ENCODE measurements at places on chromosomes 2 and 18. TPM values are rescaled to one million over a fixed set of nuclear protein-coding genes. Genes with fewer than 3 reads are reported as not detected.

FEV gene
- not detected for polyA plus RNA-seq

ALPI gene
- 0.10 TPM for polyA plus RNA-seq

SCN9A gene
- polyA plus RNA-seq, result 2.1 TPM

DNA sequence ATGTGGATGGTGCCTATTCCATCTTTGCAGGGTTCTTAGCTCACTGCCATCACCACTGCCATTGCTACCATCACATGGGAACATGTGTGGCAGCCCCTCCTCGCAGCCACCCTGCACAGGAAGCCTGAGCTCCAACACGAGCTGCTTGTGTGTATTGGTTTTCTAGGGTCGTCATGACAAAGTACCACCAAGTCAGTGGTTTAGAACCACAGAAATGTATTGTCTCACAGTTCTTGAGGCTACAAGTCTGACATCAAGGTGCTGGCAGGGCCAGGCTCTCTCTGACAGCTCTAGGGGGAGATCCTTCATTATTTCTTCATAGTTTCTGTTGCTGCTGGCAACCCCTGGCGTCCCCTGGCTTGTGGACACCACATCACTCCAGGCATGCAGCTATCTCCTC, 10.3 kb upstream of the IL1R2 start:
- DNase-seq, result no peak

DNA sequence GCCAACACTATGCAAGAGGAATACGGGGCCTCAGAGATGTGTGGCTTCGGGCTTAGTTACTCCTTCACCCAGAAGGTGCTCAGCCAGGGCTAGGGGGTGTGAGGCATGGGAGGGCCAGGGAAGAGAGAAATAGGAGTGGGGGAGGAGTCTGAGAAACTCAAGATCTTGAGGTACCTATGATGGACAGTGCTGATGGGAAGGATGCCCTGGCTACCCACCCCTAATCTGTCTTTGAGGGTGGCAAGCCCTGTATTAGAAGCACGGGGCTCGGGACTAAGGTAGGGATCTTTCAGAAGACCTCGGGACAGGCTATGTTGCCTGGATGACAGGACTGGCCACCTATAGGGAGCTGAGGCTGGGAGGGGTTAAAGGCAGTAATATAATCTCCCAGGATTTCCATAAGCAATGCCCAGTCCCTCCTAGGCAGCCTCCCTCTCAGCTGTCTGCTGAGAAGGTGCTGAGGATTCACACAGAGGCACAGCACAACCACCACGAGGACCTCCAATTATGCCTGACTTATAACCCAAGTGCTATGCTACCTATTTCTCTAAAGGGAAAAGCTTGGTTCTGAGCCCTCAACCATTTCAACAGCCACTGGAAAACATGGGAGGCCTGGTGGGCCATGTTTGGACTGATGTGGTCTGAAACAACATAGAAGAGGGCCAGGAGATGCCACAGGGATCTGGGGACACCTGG, 23.3 kb downstream of the MTHFD2 start:
- DNase-seq, result no peak

- no peak for DNase-seq
Observed at GRCh38 chr2:47259829-47260228, 104.7 kb upstream of the STPG4 start.

DNA sequence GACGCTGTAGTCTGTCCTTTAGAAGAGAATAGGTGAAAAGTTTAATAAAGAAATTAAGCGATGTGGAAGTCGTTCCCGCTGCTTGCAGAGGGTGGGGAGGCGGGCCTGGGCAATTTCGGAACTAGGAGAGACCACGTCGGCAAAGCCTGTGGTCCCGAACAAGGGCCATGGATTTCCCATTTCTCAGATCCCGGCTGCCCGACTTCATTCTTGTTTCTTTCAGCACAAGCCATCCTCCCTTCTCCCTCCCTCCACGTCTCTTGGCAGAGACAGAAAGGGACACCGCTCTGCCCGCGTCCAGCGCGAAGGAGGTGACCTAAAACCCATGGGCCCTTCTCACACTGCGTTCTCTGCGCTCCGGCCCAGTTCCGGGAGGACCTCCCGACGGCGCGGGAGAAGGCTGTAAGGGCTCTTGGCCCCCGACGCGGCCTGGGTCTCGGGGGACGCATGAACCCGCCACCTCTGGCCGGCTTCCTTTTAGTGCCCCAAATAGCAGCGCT, 2.2 kb upstream of the BCL2L11 start:
- DNase-seq, result peak; percentile 8

DNA sequence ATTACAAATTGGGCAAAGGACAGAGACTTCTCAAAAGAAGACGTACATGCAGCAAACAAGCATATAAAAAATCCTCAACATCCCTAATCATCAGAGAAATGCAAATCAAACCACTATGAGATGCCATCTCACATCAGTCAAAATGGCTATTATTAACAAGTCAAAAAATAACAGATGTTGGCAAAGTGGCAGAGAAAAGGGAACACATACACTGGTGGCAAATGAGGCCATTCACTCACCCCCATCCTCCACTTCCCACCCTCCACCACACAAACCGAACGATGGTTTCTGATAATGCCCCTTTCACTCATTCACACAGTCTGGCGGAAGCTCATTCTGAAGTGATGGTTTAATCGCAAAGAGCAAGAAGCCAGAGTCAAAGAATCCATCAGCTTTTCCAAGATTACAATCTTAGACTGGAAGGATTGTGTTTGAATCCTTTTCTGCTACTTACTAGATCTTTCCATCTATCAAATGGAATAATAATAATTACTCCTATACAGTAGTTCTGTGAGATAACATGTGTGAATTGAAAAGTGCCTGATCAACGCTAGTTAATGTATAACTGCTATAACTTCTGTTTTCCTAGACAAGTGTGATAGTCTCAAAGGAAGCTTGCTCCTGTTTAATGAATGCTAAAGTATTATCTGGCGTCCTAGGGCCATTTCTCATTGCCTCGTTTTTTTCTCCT, 16.9 kb upstream of the CD28 start:
- no peak for DNase-seq

DNA sequence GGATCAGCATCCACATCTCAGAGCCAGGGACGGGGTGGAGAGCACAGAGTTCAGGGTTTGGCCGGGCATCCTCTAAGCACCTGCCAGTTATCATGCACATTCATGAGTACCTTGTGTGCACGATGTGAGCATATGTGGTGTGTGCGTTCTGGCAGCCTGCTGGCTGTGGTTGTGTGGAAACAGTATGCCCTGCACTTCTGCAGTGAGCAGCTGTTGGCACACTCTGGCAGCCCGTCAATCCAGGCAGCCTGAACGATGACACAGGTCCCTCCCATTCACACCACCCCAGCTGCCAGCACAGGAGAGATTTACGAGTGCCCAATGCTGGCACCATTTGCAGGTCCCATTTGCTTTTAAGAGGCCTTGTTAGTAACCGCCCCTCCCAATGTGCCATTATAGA, 74.2 kb downstream of the CD8B2 start:
- no peak for DNase-seq

DNA sequence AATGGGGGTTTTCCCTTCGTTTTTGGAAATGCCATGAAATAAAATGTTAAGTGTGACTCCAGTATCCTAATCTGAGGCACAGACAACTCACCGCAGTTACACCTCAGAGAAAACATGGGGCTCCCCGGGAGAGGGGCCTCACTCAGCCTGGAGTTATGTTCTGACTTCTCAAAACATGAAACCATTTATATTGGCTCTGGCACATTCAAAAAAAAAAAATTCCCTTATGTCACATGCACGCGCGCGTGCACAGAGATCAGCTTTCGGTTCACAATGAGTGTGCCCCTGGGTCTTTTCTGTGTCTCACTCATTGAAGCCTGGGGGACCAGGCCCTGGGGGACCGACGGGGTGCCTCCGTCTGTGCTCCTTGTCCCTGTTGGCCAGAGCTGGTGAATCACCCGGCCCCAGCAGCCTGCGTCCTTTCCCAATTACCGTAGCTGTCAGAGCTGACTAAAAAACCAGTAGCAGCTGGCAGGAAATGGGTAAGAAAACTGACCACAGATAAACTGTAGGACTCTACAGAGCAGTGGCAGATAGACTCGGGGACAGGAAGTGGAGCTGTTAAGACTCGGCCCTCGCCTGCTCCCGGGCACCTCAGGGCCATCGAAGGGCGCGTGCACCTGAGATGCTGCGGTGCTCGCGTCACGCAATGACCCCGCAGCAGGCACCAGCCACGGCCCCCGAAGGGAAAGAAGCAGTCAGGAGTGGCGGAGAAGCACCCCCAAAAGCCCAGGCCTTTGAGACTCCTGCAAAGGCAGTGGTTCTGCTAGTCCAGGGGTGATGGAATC, 138.3 kb upstream of the ID2 start:
- DNase-seq, result no peak
